ENCODE measurements at places on chromosomes 1 and 21.

GRCh38 chr1:170735366-170736263 lies 71.7 kb downstream of the PRRX1 start:
- no peak for DNase-seq

DNA sequence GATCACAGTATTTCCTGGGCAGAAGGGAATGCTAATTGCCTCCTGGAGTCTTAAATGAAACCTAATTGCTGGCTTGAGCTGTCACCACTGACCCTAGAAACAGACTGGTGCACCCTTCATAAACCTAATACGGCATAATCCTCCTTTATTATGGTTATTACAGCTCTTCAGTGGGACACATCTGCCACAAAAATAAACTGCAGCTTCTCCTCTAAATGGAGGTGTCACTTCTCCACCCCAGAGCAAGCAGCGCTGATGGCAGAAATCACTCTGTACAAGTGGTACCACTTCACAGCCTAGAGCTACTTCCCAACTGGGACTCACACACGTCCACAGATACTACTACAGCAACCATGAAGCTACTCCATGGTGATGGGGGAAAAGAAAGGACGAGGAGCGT lies 11.1 kb downstream of the PTPN14 start:
- DNase-seq: no peak

DNA sequence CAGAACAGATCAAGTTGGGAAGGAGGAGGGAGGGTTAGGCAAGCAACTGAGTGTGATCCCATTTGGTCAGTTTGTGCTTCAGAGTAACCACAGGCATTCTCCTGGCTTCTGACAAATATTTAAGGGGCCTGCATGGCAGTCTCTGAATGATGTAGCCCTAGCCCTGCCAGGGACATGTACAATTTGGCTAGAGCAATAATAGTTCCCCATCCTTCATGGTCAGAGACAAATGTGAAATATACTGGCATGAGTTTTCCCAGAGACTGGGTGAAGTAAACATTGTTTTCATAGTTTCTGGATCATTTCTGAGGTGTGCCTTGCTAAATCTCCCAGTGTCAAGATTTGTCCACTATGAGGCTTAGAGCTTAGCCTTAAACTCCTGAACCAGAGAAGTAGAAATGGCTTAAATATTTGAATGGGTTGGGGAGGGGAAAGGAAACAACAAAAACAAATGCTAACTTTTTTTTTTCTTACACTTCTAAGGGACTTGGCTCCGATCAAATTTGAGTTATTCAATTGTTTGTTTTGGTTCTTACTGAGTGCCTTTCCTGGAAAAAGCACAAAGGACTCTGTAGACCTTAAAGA lies 42.0 kb upstream of the UBE2U start:
- DNase-seq: no peak

DNA sequence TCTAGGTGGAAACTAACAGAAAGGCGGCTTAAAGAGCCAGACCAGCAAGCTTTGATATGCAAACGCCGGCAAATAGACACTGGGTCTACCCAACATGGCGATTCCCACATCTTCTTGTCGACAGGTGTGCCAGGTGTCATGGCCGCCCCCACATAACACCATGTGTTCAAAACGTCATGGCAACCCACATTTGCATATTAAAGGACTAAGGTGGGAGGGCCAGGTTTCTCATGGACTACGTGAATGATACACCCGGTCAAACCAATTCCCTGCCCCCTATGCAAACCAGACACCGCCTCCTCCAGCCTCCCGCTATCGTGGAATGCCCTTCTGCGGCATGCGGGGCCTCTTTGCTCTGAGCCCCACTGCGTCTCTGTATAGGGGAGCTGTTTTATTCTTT lies 41.3 kb downstream of the ICOSLG start:
- no peak for DNase-seq

GRCh38 chr1:2974701-2975301 lies 46.5 kb upstream of the ACTRT2 start:
- DNase-seq: no peak

DNA sequence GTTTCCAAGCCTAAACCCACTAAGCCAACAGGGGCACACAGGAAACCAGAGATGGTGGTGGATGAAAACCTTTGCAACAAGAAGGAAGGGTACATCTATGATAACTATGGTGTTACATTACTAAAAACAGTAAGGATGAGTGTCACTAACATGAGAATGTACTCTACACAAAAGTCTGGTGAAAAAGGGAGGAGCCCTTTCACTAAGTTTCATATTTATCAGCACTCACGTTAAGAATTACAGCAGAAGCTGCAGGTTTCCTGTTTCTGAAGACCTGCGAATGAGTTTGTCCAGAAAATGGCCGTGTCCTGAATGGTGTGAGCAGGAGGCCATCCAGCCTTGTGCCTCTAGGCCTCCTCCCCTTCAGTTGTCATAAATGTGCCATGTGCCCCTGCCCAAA lies 17.8 kb downstream of the ABCG1 start:
- no peak for DNase-seq

DNA sequence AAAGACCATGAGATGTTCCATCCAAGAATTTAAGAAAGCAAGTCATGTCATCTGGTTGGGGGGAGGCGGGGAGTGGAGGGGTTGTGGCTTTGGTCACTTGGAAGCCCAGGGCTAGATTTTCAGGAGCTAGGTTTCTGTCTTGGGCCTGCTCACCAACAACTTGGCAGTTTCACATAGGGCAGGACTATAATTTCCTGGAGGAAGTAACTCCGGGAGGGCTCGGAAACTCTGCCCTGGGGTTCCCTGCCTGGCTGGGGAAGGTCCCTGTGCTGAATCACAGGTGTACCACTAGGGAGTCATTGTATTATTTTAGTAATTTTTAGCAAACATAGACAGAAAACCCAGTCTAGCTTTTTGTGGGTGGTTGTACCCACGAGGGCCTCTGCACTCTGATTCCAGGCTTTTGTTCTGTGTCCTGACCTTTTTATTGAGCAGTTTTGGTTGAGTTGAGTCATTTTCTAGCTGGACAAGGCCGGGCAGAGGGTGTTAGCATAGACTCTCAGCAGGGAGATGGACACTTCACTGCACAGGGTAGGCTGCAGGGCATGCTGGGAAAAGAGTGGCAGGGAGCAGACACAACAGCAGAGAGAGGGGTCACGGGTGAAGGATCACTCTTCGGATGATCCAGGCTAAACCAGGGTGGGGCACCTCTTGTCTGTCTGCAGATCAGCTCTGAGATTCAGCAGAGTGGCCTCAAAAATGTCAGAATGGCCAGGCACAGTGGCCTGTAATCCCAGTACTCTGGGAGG lies 144.7 kb downstream of the GRIK3 start:
- DNase-seq: no peak

GRCh38 chr21:45765375-45765774 lies 121.8 kb downstream of the PCBP3 start:
- no peak for DNase-seq

DNA sequence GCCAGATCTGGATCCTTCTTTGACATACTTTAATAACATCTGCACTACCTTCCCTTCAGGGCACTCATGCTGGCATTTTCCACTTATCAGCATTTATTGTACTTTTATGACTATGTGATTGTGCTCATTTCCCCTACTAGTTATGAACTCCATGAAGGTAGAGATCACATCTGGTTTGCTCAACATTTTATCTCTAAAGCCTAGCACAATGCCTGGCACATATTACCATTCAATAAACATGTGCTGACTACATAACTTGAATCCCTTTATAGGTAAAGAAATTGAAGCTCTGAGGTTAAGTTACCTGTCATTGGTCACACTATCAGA lies 221.2 kb downstream of the HHIPL2 start:
- no peak for DNase-seq

DNA sequence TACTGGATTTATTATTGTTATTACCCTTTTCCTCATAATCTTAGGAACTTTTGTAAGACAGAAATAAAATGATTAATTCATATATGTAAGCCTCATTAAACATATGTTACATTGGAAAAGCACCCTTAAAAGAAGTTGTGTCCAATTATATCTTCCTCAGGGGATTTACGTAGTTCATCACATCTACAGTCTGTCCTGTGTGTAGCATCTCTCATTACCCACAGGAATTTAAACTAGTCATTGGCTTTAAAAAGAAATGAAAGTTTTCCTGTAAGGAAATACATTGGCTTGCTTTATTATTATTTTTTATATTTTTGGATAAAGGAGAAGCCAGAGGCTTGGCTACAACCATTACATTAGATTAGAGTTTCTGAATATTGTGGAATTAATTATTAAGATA lies 56.1 kb downstream of the SWT1 start:
- no peak for DNase-seq

- DNase-seq: no peak
These were observed 25.3 kb upstream of the RRP15 start for GRCh38 chr1:218259800-218260199.

GRCh38 chr1:16173447-16174260 lies 17.8 kb upstream of the EPHA2 start:
- no peak for DNase-seq

All from stimulated activated CD4-positive, alpha-beta T cell treated with anti-CD3 and anti-CD28 coated beads, Interleukin-2, amount 100 ng/mL, for 48 hours (primary cell).